GOT3 (cell line): ENCODE measurements at places on chromosomes 7 and 10.

DNA sequence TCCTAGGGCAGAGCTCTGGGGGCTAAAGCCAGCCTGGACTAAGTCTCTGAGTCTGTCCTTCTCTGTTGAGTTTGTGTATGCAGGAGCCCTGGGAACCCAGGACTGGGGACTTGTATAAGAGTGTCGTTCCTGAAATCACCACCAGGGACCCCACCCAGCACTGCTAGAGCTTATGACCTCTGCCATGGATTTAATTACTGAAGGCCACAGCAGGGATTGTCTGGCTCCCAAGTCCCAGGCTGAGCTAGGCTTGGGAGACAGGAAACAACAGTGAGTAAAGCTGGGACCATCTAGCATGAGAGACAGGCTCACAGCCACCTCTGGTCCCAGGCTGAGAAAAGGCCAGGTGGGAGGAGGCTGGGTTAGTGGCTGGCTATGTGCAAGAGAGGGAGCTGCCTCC, 1.4 kb upstream of the TSPAN15 start:
- DNase-seq, result no peak

GRCh38 chr10:123380491-123381085, 226.4 kb downstream of the BUB3 start:
- no peak for DNase-seq

DNA sequence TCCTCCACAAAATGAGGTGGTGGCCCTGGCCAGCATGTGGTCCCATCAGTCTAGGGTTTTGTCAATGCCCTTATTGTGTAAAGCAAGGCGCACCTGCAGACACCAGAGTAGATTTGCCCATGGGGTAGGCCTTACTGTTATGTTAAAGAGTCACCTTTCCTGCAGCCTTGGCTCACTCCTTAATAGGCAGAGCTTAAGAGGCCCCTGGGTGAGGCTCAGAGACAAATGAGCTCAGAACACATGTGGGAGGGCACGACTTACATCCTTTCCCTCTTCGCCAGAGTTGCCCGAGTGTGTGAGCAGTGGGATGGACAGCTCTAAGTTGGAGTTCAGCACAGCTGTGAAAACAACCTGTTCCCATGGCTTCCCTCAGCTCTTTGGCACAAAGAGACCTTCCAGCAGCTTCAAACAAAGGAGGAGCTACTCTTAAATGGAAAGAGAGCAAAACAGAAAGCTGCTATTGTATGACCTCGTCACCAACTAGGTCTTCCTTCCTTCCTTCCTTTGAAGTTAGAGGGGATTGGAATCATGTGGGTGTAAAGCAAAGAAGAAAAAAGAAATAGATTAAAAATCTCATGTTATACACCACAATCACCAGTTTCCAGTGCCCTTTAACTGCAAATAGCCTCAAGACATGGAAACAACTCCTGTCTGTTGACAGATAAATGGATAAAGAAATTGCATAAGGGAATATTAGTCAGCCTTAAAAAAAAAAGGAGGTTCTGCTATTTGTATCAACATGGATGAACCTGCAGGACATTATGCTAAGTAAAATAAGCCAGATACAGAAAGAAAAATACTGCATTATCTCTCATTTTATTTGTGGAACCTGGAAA, 11.9 kb upstream of the XPNPEP1 start:
- DNase-seq, result no peak

- no peak for DNase-seq
Observed at GRCh38 chr10:1673568-1674345, 63.6 kb downstream of the ADARB2 start.

DNA sequence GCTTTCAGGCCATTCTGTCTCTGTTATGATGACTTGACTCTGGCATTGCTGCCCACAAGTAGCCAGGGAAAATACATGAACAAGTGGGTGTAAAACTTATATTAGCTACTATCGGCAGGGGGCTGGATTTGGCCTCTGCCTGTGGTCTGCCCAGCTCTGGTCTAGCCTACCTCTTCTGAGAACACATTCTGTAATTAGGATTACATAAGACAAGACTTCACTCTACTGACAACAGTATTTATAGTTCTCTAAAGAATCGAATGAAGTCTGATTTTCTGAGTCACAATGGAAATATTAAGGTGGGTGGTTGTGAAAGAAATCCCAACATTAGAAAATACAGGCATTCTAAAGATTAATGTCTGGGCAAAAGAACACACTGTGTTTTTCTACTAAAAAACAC, 55.5 kb downstream of the DLD start:
- no peak for DNase-seq
